Omental fat pad (tissue), 4 donors: ENCODE measurements at places on chromosomes 7 and 10.

DNA sequence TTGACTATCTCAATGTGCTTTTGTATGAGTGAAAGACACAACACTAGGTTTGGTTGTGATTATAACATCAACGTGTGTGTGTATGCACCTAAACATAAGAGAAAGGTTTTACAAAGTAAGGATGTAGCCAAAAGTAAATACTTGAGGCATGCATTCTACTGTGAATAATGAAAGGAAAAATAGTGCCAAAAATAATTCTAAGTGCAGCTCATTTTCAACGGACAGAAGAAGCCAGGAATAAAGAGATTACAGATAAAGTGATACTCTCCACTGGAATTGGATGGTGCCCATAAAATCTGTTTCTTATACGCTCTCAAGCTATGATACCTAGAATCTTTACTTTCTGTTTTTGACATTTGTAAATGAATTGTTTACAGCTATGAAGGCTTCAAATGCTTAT lies 135.0 kb upstream of the TMEM72 start:
- no peak for DNase-seq

- DNase-seq, result no peak
Observed at GRCh38 chr7:55642266-55642665, 70.0 kb upstream of the VOPP1 start.

DNA sequence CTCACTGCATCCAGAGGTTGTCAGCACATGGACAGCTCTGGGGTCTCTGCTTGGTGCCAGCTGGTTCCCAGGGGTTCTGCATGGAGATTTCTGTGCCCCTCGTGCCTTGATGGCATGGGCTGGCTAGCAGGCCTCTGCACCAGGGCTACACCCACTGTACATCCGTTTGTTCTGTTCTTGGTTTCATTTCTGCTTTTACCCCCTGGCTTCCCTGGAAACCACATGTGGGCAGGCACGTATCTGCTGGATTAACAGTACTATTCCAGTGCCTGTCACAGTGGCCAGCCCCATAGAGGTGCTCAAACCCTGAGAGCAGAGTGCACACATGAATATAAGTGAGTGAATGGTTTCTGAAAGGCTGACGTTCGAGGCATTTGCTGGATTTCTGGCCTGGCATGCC lies 207.2 kb upstream of the GPR26 start:
- DNase-seq, result no peak

GRCh38 chr10:8060010-8060703 lies 5.7 kb downstream of the GATA3 start:
- no peak for DNase-seq
